Stimulated activated CD4-positive, alpha-beta T cell treated with anti-CD3 and anti-CD28 coated beads, Interleukin-1b, Interleukin-23, amount 100 ng/mL, for 1 hour (primary cell): ENCODE measurements at places on chromosomes 6 and 20.

DNA sequence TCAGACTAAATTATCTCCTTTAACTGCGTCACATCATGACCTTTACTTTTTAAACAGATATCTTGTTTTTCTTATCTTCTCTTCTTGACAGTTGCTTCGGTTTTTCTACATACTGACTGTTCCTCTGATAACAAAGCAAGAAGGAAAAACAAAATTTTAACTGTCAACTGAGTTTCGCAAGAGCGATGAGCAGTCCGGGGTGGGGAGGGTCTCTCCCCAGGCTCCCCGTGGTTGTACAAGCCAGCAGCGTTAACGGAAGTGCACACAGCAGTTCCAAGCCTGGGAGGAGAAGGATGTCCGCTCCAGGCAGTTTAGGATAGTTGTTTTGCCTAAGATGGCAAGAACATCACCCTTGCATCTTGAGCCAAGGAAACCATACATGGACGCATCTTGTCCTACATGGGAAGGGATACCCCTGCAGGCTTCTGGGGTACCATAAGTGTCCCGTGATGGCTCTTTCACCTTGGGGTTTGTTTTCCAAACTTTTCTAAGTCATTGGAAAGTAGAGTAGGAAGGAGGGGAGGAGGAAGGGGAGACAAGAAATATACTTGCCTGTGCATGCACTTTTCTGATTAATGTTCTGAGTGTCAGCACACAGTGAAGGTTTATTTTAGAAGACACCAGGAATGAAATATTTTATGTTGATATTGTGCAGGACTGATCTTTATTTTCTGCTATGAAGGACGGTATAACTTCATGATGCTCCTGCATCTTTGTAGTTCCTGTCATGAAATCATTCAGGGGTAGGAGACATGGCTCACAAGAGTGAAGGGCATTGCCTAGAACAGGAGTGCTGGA, 20.8 kb downstream of the SLC24A3 start:
- DNase-seq: no peak

DNA sequence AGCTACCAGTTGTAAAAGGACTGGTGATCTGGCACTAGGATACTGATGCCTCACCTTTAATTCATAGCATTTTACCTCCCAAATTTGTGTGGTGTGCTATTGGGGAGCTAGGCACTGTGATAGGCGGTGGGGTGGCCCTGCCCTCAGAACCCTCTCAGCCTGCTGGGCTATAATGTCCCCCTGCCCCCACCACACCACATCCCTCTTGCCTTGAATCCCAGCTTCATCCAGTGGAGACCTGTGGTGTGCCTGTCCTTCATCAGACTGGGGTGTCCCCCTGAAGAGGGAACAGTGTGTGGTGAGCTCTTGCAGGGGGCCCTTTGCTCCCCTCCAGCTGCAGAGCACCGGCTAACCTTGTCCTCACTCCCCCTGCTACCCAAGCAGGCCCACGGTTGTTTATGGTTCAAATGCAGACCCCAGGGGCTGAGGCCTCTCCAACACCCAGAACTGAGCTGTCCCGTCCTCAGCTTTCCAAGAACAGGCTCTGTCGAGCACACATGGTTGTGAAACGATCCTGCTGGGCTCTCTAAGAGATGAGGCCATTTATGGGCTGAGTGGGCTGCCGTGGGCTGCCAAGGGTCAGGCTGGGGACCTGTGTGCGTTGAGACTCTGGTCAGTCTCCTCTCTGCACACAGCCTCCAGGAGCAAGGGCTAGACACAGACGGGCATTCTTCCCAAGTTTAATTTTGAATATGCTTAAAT, 26.9 kb upstream of the VEGFA start:
- no peak for DNase-seq

DNA sequence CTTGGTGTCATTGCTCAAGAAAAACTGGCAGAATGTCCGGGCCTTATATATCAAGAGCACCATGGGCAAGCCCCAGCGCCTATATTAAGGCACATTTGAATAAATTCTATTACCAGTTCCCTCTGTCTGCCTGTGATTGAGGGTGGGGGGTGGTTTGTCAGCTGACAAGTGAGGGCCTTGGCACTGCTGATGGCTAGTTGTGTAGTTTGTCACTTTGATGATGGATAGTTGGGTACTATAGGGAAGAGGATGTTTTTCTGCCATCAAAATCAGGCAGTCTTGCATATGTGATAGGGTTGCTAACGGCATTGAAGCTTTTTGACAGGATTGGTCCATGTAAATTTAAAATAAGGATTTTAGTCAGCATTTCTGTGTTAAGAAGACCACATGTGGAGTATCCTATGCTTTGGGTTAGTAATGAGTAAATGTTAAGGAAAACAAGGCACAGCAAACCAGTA, 2.5 kb downstream of the RPL10A start:
- DNase-seq: no peak

DNA sequence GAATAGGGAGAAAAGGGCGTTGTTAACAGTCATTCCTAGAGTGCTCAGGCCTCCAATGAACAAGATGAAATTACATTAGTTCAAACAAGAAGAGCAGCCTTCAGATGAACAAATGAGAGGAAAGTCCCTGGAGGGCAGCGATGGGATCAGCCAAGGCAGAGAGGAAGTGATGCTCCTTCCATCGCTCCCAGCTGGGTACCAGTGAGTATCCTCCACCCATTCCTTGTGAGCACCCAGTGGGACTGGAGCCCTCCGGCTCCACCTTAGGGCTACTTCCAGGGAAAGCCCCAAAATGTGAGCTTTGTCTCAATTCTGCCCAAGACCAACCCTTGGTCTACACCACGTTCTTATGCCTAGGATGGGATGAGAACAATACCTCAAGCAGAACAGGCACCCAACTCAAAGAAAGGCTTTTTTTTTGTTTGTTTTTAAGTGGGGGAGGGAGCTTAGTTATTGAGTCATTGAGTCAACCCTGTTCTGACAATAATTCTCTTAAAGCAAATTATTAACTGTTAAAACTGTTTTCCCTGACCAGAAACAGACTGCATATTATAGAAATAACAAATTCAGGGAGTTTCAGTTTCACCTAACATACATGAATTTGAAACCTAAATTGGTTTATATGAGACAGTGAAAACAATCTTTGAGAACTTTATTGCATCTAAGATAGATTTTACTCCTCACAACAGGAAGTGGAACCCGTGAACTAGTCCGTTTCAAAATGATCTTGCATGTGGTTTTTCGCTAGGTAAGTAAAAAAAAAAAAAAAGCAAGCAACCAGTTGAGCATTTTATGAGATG, 106.9 kb downstream of the IPCEF1 start:
- DNase-seq: no peak

GRCh38 chr20:21615617-21616080, 89.8 kb upstream of the PAX1 start:
- DNase-seq: peak; percentile 19

- no peak for DNase-seq
These were observed 100.5 kb downstream of the PKHD1 start for GRCh38 chr6:51986864-51987263.

DNA sequence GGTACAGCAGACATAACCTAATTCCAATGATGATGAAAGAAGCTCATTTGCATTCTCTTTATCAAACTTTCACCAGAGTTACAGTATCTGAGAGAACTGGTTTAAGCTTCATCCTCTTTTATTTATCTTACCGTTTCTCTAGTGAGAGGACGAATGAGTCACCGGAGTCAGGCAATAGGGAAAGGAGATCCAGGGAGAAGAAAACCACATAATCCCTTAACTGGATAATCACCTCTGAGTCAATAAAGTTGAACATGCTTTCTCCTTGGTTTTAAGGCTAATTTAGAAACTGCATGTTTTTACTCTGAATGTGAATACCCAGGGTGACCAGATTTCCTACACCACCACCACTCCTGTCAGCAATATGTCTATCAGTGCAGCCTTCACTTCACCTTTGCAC, 313.7 kb upstream of the TBX18 start:
- no peak for DNase-seq

DNA sequence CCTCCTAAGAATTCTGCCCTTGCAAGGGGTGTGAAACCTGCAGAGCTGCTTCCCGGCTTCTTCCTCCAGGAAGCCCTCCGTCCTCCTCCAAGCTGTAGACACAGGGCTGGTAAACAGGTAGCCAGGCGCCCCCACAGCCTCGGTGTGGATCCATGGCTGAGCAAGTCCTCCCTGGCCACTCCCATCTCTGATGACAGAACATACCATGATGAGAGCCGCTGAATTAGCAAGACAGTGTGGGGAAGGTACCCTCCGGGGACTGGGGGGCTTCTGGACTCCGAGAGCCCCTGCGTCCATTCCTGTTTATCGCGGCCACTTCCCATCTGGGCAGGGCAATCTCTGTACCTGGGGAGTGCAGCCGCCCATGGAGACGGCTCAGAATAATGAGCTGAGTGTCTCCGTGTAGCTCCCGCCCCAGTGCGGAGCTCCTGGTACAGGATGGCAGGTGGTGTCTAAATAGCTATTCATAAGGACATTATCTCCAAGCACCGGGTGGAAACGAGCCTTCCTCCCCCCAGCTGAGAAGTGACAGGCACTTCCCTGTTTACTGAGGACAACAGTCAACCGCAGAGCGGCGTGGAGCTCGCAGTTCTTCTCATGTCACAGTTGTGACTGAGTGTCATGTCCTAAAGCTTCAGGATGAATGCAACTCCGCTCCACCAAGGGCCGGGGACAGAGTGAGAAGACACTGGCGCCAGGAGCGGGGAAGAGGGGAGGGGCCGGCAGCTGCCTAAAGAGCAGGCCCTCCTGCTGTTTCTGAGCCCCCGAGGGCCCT, 22.7 kb upstream of the NTSR1 start:
- no peak for DNase-seq

DNA sequence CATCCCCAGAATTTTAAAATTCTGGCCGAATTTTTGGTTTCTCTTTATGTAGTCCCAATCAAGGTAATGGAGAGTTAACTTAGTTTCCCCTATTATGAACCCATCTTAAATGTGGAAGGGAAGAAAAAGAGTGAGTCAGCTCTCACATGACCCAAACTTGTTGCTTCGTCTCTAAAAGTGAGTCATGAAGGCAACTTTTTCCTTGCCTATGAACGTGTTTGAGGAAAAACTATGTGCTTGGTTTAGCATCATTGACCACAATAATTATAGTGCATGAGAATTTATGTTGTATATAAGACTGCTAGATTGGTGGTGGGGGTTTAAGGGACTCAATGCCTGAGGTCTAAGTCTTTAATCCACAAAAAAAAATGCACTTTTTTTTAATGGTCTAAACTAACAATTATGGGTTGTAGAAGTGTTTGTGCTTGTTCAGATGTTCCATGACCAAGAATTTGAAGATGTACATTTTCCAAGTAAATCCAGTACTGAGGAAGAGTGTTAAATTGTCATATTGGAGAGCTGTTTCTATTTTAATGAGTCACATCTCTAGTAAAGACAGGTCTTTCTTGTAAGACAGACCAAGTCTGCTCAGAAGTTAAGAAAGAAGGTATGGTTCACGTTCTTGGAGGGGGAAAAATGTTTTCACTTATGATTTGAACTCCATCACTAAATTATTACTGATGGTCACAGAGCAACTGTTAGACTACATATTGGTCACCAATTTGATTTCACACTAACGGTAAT, 409.9 kb upstream of the MARCKS start:
- DNase-seq: no peak

DNA sequence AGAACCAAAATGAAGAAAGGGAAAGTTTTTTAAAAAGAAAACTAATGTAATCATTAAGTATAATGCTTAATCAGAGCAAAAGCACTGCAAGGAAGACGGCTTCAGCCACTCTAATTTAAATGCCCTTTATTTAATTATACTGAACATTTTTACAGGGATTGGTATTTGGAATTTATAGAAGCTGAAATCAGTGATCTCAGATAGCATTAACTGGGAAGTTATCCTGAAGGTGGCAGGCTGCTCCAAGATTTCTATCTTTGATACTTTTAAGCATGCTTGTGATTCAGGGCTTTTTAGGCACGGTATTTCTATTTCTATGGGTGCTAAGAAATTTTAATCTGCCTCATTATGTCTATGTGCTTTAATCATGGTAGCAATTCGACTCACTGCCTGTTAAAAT, 1.3 kb upstream of the NDUFAF4 start:
- no peak for DNase-seq

- no peak for DNase-seq
These were observed 145.3 kb downstream of the KHDC1L start for GRCh38 chr6:73079978-73080377.

GRCh38 chr6:31158863-31159855, 770 bp downstream of the TCF19 start:
- DNase-seq: no peak

DNA sequence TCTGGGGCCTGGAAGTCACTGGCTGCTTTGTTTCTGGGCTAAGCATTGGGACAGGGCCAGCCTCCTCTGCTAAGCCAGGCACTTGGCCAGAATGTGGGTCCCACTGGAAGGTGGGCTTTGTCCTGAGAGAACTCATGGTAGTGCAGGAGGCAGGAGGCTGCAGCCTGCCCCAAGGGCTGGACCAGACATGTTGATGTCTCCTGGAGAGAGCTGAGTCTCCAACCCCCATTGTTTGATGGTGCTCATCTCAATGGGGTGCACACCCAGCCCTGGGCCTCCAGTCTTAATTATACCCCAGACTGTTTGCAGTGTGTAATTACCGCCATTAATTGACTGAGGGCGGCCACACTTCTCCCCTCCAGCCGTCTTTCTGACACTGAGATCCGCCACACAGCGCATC, 220.5 kb upstream of the PMEPA1 start:
- no peak for DNase-seq

DNA sequence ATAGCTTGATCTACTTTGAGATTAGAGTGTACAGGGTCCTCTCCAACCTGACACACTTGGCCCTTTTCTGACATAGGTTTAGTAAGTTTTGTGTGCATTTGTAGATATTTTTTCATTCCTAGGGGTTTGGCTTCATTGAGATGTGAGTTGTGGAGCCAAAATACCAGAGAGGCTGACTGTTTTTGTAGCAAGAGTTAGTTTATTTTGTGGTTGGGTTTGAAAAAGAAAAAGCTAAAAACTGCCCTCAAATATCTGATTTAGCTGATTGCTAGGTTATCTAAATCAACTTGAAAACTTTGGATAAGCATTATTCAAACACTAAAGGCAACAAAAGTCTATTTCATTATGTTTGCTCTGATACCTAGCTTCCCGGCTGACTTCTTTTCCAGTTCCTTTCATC, 164.7 kb upstream of the CENPW start:
- DNase-seq: no peak

DNA sequence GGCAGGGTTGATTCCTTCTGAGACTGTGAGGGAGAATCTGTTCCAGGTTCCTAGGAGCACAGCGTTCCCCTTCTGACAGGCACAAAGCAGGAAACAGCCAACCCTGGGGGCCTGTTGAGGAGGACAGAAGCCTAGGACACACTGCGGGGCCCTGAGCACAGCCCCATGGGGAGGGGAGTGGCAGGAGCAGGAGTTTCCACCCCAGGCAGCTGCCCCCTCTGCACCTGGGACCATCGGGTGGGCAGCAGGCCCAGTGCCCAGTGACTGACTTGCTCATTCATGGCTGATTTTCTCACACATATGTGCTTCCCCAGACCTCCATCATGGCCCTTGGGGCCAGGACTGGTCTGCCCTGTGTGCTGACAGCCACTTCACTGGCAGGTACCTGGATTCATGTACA, 6.2 kb upstream of the SLC22A1 start:
- DNase-seq: no peak
